ENCODE measurements at places on chromosomes 2 and 18. TPM values are rescaled to one million over a fixed set of nuclear protein-coding genes. Genes with fewer than 3 reads are reported as not detected.

The GRB14 gene
- total RNA-seq: 13.2 TPM

The BMP10 gene
- total RNA-seq: not detected

- no peak for DNase-seq
Measured at GRCh38 chr18:58305792-58306191, 261.8 kb downstream of the NEDD4L start.

DNA sequence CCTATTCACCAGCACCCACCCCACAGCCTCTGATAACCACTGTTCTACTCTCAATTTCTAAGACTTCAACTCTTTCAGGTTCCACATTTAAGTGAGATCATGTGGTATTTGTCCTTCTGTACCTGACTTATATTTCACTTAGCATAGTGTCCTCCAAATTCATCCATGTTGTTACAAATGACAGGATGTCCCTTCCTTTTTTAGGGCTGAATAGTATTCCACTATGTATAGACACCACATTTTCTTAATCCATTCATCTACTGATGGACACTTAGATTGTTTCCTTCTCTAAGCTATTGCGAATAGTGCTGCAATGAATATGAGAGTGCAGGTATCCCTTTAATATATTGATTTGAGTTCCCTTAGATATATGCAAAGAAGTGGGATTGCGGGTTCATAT, 100.1 kb downstream of the EVA1A start:
- DNase-seq: no peak

GRCh38 chr18:46723856-46724415, 32.9 kb downstream of the ST8SIA5 start:
- DNase-seq: no peak

The MLPH gene
- 10.9 TPM for total RNA-seq

The GBX2 gene
- total RNA-seq: not detected

- DNase-seq: peak; percentile 29
Measured at GRCh38 chr2:169767243-169767888, 31.3 kb upstream of the SSB start.

- no peak for DNase-seq
Measured at GRCh38 chr2:168085801-168086361, 161.5 kb downstream of the STK39 start.

DNA sequence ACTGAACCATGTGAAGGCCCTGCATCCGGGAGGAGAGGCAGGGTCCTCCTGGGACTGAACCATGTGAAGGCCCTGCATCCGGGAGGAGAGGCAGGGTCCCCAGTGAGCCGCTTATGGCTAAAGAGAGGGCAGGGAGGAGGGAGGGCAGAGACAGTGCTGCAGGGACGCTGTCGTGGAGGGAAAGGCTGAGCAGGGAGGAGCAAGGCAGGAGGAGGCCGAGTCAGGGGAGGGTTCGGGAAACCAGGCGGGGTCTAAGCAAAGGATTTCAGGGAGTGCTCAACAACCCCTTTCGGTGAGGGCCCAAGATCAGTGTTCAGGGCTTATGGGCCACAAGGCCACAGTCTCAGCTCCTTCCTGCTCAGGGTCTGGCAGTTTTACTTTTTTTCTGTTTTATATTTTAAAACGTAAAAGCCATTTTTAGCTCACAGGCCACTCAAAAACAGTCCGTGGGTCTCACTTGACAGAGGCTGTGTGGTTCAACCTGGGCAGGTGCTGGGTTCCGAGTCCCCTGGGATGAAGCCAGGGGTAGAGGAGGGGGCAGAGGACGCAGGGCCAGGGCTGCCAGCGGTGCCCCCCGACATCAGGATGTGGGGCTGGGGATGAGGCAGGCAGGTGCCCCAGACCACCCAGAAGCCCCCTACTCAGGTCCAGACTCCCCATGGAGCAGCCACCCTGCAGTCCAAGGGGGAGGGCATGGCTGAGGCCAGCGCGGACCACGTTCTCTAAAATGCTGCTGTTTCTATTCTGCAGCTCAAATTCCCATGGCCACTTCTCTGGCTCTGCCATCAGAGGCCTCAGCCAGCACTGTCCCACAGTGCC, 5.2 kb downstream of the TMEM18 start:
- peak; percentile 49 for DNase-seq

DNA sequence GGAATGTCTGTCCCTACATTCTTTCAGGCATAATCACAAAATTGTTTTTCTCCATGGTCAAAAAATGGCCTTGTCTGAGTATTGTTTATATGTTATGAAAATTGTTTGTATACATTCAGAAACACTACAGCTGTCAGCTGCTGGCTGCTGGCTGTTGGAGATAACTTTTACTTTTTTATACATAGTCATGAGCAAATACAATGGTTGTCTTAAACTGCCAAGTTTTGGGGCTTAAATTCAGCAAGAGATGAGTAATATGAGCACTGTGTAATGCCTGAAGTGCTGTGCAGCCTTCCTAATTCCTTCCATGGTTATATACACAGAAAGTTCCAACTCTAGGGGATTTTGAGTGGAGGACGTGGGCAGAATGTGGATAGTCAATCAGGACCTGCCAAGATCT, 168.9 kb upstream of the RMP24 start:
- no peak for DNase-seq

DNA sequence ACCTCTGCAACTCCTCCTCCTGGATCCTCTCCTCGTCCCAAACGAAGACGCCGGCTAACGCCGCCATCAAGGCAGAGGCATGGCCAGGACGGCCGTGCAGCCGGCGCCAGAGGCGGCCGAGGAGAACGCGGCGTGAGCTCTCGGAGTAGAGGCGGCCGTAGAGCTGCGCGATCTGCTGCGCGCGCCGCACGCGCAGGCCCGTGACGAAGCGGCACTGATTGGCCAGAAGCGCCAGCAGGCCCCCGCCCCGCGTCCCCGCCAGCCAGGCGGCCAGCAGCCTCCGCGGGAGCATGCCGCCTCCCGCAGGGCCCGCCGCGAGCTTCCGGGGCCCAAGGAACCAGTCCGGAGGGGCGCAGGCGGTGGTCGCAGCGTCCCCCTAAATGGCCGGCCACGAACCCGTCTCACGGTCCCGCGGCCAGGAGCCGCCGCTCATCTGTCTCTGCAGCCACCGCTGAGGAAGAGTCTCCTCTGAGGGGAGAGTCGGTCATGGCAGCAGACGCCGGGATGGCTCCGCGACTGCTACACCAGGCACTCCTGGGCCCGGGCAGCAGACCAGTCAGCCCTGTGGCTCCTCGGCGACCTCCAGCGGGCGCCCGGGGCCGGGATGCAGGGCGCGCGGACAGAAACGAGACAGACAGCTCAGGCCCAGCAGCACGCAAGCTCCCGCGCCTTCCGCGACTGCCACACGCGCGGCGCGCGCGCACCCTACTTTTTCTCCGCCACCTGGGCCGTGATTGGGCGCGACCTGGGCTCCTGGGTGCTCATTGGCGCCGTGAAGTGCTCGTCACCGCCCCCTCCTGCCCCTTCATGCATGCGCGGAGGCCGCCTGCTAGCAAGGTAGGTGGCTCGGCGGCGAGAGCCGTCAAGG, at the start of gene STARD7:
STARD7 (minus strand) TSS at position 685 of the 868 bp plus-strand sequence; CDS start at position 292, 393 bp downstream.
- peak; percentile 99 for DNase-seq

- no peak for DNase-seq
Measured at GRCh38 chr2:181072486-181073235, 92.3 kb downstream of the UBE2E3 start.

The RGPD3 gene
- 0.16 TPM for total RNA-seq

DNA sequence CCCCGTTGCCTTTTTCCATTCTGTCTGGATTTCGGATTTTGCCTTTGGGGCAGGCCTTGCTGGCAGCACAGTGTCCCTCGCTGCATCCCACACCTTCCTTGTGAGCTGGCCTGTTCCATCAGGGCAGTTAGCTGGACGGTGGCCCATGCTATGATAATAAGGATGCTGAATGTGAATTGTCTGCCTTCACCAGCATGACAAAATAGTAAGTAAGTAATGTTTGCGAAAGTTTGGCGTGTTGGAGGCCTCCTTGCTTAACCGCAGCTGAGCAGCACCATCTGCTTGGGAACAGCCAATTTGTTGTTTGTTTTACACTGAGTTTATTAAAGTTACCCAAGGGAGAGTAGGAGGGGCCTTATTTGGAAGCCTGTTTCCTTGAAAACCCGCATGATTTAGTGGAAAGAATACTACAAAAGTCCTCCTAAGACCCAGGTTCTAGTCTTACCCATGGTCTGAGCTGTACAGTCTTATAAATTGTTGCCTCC, 469.7 kb upstream of the FANCL start:
- DNase-seq: no peak

- no peak for DNase-seq
Measured at GRCh38 chr2:120798567-120799247, 63.0 kb downstream of the GLI2 start.

The ASIC4 gene
- total RNA-seq: 0.09 TPM

- DNase-seq: no peak
Measured at GRCh38 chr18:67650686-67651385, 134.3 kb upstream of the DSEL start.

- DNase-seq: no peak
Measured at GRCh38 chr2:5657231-5657630, 35.0 kb upstream of the SOX11 start.

DNA sequence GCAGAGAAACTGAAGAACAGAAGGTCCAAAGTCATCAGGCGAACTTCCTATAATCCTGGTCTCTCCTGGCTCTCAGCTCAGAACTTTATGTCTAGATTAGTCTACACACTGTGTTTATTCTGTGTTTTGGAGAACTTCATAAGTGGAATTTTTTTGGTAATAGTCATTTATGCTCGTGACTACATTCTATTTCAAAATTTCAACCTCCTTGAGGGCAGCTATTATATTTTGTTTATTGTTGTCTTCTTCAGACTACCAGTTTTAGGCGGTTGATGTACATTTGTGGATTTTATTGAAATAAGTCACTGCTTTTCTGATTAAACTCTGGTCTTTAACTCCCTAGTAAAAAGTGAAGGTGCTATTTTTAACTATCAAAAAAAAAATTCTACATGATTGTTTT, 816.6 kb downstream of the SATB2 start:
- no peak for DNase-seq

The ANKRD29 gene
- 2.0 TPM for total RNA-seq

The RAB27B gene
- total RNA-seq: 5.8 TPM

The COPS9 gene
- total RNA-seq: 53.7 TPM

DNA sequence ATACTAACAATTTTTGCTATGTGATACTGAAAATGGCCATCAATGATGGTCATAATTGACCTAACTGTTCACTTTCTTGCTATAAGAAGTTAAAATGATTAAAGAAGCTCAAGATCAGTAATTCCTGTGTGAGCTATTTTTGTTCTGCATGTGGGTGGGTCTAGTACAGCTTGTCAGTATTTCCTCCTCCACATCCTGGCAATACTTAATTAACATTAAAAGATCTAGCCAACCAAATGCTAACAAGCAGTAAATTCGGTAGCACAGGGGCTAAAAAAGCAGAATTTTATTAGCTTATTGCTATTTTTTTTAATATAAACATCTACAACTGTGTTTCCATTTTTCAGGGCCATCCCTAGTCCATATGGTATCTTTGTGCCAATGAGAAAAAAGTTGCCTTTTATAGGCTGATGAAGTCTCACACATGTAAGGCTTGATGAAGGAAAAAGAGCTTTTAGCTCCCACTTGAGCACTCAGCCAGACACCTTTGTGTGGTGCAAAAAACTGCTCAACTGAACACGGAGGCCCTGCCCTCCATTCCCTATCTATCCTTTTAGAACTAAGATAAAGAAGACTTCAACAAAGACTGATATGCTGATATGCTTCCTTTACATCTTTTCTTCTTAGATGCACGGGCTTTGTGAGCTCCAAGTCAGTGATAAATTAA, 4.9 kb upstream of the PNO1 start:
- no peak for DNase-seq

The IGFBP2 gene
- total RNA-seq: 168 TPM

DNA sequence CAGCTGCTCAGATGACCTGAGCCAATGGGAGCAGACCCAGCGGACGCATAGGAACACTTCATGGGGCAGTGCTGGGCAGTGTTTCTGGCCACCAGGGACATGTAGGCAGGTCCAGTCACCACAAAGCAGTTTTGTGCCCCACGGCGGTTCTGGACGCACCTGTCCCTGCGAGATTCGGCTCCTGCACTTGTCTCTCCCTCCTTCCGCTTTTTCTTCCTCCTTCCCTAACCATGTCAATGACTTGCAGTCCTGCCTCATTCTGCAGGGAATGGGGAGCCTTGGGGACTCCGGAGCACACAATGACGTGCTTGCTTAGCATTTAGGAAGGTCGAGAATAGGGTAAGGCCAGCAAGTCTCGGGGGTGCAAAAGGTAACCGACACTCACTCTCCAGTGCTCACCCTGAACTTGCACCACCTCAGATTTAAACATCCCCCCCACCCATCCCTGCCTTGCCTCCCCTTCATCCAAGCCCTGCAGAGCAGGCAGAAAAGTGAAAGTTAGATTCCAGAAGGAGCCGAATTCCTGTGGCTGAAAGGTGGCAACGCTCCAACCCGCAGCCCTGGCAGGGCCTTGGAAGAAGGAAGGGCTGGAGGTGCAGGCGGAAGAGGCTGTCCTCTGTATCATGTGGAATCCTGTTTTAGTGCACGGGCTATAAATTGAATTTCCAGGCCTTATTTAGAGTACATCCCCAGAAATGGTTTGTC, 40.5 kb upstream of the ATG16L1 start:
- DNase-seq: peak; percentile 77

DNA sequence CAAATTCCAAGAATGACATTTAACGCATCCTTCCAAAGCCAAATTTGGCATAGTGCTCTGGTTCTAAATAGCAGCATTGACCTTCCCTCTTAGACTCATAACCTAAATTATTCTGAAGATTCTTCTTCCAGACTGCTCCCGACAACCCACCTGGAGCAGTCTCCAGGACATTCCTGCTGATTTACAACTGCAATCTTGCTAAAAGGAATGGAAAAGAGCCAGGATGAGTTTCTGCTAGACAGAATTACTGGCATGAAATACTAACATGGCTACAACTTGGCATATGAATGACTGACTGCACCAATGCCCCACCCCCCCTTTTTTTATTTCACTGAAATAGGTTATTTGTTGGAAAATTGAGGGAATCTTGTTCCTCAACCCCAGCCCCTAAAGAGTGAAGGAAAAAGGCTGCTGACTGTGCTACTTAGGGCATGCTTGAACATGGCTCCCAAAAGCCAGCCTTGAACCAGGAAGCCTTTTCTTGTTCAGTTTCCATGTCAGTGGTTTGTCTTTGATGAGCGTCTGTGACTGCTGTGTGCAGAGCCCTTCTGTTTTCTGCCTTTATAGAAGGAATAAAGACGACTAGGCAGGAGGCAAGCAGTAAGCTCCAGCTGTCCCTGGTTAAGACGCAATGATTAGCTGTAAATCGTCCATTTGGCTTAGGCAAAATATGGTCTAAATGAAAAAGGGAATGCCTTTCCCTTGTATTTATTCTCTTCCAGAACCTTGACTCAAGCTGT, 47.4 kb upstream of the ITGB6 start:
- no peak for DNase-seq

The TMEM178A gene
- 0.67 TPM for total RNA-seq

- DNase-seq: no peak
Measured at GRCh38 chr18:8685141-8685913, 20.0 kb upstream of the MTCL1 start.

- peak; percentile 93 for DNase-seq
Measured at GRCh38 chr2:11129598-11130449, 25.4 kb upstream of the SLC66A3 start.

The KIF3C gene
- 1.8 TPM for total RNA-seq

The SERPINB2 gene
- total RNA-seq: 9.7 TPM

DNA sequence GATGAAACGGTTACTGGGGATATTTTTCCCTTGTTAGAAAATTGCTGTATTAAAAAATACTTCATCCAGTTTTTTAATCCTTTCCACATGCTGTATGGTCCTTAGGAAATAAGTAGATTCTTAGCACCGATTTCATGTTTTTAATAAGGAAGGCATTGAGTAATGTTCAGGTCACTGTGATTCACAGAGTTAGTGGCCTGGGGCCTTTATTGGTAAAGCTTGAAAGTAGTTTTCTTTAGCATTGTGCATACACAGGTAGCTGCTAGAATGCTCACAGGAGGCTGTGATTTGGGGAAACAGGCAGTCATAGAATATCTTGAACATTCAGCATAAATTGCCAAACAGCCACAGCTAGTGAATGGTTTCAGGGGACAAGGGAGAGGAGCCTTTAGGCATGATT, 79.8 kb downstream of the XRCC5 start:
- no peak for DNase-seq

The BUB1 gene
- 0.82 TPM for total RNA-seq

The OBSL1 gene
- 54.7 TPM for total RNA-seq

All from pancreas (tissue), 10 donors.